ENCODE measurements at places on chromosomes 4 and X.
A peak's percentile ranks its signal among the peaks of the same experiment; 100 is the strongest.

- no peak for DNase-seq
These were observed 498.0 kb downstream of the STPG2 start for GRCh38 chr4:97645071-97645821.

DNA sequence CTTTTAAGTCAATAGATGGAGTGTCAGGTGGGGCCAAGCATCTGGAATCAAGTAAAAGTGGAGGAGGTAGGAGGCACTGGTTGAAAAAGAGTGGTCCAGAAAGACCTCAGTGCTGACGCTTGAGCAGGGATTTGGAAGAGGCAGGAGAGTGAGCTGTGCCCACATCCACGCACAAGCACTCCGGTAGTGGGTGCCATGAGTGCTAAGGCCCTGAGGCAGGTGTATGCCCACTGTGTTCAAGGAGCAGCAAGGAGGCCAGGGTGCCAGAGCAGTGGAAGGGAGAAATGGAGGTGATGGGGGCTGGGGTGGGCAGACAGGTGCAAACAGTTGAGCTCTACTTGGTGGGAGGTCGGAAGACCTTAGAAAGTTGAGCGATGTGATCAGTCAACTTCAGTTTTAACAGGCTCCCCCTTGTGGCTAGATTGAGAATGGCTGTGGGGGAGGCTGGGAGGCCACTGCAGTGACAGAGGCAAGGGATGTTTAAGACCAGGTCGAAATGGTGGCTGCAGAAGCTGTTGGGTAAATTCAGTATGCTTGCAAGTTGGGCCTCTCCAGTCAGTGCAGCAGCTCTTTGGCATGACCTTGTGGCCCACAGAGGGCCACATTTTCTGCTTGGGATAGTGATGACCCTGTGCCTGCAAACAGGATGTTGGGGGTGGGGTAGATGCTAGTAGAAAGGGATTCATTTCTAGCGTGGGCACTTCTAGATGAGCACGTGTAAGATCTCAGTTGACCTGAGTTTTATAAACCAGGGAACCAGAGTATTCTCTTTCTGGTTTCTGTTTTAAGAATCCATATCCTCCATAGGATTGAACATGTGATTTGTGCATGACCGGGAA lies 12.7 kb downstream of the TKTL1 start:
- peak; percentile 59 for DNase-seq

GRCh38 chr4:181548873-181549575 lies 694.2 kb upstream of the TENM3 start:
- peak; percentile 86 for DNase-seq

- no peak for DNase-seq
These were observed 496.8 kb downstream of the CENPC start for GRCh38 chr4:67048530-67048929.
